Amniotic epithelial cell (primary cell): ENCODE measurements at places on chromosomes 7 and 10.

DNA sequence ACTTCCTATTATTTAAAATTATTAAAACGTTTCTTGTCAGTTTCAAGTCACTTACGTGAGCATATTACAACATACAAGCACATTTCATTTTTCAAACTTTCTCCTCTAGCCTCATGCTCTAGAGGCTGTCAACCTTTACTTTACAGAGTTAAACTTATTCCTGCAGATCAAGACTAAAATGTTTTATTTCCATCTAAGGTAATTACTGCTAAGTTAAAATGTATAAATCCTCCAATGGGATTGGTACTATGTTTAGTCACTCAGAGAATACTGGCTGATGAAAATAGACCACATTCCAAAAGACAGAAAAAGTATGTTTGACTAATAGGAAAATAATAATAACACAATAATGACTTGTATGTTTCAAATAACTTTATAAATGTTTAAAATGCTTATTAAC, 8.4 kb upstream of the TRDMT1 start:
- DNase-seq: no peak

DNA sequence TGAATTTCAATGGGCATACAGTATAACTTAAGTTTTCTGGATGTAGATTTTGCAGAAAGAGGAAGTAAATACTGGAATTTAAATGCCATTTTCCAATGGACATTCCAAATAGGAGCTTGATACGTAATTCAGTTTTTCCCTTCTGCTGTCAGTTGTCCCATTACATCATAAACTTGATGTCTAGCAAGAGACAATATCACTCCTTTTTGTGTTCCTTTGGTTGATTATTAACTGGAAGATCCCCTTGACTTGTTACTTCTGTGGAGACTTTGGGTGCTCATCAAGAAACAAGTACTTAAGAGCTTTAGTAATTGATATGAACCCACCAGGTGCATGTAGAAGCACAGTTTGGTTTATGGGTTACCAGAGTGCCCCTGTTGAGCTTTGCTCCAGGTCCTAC, 116.1 kb downstream of the ST7 start:
- no peak for DNase-seq

DNA sequence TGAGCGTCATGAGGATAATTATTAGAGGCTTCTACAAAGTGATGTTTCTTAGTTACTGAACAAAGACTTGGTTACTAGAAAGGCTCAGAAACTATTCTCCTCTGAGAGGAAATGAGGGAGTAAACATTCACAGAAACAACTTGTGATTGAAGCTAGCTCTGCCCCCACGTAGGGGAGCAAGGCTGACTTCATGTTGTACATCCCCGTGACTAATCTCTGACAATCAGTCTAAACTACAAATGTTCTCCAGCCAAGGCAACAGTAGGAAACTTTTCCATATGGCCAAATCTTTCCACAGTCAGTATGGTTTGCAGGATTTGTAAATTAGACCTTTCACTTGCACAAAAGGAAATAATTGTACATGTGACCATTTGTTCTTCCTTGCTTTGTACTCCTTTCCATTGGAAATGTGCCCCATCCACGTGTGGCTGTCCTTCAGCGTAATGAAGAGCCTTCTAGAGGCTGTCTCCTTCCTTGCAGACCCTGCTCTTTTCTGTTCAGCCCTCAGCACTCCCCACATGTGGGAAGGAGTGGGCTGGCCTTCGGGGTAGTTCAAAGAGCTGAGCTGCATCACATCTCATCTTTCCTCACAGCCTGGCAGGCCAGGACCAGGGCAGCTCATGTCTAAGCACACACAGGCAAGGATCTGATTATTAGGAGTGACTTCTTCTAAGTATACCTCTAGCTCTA, 93.5 kb downstream of the PCGF5 start:
- peak; percentile 82 for DNase-seq

DNA sequence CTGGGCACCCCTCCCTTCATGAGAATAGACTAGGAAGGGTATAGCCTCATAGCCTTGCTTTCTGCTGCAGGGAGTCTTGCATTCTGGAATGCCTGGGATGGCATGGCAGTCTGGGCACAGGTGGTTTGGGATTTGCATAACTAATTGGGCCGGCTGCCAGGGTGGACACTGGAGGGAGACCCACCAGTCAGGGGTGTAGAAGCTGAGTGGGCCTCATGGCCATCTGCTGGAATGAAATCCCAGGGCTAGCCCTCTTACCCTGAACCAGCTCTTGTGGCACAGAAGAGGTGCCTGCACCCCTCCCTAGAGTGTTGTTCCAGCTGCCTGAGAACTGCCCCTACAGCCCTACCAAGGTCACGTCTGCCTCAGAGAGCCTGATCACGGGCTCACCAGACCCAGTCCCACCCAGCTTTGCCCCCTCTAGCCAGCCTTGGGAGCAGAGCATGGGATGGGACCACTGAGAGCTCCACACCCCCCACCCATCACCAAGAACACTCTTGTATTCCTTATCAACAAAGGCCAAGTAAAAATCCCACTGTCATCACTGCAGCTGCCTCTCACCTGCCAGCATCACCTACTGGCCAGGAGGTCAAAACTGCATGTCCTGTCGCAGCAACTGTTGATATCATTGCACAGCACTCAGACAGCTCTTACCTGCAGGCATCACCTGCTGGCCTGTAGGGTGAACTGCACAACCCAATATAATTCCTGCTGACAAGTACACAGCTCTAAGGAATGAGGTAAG, 148.9 kb downstream of the ZEB1 start:
- DNase-seq: peak; percentile 42

DNA sequence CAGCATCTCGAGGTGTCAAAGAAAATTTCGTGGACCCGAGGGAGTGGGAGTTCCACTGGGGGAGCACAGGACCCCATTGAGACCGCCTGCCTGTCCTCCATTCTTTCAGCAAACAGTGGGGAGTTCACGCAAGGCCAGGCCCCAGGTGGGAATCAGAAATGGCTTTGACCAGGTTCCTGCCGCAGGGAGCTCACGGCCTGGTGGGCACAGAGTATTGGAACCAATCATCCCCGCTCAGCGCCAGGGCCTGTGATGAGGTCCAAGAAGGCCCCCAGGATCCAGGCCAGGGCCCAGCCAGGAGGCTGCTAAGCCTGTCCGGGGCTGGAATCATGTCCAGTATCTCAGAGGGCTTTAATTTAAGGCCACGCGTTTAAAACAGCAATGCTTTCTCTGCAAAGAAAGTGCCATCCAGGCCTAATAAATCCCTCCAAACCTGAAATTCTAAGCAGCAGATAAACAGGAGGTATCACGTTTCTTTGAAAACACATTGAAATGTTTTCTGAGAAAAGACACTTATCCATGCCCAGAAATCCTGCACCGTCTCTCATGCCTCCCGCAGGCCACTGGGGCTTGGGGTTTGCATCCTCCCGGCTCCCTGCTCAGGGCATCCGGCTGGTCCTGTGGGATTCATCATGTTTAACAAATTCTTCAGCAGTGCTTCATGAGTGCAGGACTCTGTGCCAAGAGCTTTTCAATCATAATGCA, 125.7 kb downstream of the OAT start:
- no peak for DNase-seq

DNA sequence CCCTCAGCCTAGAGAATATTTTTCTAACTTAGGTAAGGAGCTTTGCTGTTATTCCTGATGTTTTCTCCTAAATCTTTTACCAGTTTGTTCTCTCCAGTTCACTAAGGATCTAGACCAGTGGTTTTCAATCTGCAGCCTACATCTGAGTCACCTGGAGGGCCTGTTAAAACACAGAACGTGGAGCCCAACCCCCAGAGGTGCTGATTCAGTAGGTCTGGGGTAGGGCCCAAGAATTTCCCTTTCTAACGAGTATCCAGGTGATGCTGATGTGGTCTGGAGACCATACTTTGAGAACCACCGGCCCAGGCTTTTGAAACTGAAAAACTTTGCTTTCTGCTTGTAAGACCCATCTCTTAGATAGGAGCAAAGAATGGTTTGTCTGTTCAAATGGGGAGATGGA, 51.2 kb upstream of the KMT2E start:
- no peak for DNase-seq
